Activated T-helper 17 cell treated with anti-CD3 and anti-CD28 coated beads, Interleukin-2, amount 50 U/mL, for 72 hours (primary cell): ENCODE measurements at places on chromosomes 12 and 14. TPM values are rescaled to one million over a fixed set of nuclear protein-coding genes. Genes with fewer than 3 reads are reported as not detected.

DNA sequence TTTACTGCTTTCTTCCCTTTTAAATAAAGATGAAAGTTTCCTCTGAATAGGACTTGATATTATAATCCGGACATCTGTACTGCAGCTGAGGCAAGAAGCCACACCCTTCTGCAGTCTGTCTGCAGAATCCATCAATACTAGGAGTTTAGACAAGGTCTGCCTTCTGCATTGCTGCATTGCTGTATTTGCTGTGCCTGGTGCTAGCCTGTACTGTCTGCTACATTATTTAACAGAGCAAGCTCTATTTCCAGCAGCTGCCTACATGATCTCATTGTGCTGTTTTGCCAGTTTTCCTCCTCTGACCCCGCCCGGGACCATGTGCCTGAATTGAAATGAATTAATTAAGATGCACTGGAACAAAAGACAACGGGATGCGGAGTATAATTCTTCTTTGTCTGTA, 1.7 kb downstream of the TUBA1A start:
- ATAC-seq, result no peak

DNA sequence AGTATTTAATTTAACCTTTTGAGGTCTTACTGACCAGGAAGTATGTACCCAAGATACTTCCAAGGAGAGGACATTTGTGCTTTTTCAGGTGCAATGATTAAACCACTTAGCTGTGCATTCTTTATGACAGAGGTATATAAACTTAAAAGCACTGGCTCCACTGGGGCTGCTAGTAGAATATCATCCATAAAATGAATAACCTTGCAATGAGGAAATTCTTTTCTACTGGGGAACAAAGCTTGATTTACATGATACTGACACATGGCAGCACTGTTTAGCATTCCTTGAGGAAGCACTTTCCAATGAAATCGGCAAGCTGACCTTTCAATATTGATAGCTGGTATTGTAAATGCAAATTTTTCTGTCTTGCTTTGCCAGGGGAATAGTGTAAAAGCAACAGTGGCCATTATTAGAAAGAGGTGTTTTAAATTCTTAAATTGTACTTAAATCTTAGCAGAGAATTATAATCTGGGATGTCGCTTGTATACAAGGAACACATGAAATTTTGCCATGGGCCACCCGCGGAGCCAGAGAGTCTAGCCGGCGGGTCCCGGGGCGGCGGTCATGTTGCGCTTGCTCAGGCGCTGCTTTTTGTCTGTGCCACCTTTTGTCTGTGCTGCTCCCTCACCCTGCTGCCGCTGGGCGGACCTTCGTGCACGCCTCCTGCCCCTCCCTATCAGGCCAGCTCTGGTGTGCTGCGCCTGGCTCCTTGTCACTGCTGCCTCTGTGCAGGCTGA, 20.9 kb upstream of the BLTP3B start:
- ATAC-seq, result peak; percentile 99

TMPRSS12 gene
- total RNA-seq, result not detected

DNA sequence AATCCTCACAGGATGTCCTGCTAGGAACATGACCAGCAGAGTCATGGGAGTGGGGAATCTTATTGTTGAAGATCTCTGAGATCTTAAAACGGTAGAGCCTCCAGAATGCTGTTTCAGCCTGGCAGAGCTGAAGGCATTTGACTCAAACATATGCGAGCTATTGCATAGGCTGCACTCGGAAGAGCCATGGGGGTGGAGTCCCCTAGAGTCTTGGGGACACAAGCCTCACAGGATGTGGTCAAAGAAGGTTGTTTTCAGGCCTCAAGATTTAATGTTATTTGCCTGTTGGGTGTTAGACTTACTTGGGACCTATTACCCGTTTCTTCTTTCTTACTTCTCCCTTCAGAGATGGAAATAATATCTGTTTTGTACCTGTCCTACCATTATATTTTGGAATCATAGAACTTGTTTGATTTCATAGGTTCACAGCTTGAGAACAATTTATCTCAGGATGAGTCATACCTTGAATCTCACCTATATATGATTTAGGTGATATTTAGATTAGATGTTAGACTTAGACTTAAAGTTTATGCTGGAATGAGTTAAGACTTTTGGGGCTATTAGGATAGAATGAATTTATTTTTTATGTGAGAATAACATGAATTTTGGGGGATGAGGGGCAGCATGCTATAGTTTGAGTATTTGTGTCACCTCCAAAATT, 172.2 kb upstream of the ATP2B1 start:
- ATAC-seq, result peak; percentile 93

- ATAC-seq, result peak; percentile 62
These were observed 40.2 kb upstream of the APPL2 start for GRCh38 chr12:105275997-105276733.

CDCA3 gene
- 86.9 TPM for total RNA-seq

- no peak for ATAC-seq
These were observed 190.9 kb upstream of the RASSF8 start for GRCh38 chr12:25767606-25768005.

GRCh38 chr14:72715850-72716228, 178.1 kb downstream of the DPF3 start:
- no peak for ATAC-seq

NEUROD4 gene
- total RNA-seq, result not detected

GRCh38 chr12:8996682-8997405, 7.5 kb downstream of the KLRG1 start:
- peak; percentile 97 for ATAC-seq

- no peak for ATAC-seq
These were observed 8.7 kb downstream of the MTERF2 start for GRCh38 chr12:106978035-106978800.

KCNH5 gene
- total RNA-seq, result not detected

- no peak for ATAC-seq
These were observed 1275.7 kb upstream of the FLRT2 start for GRCh38 chr14:84254290-84254689.

DNA sequence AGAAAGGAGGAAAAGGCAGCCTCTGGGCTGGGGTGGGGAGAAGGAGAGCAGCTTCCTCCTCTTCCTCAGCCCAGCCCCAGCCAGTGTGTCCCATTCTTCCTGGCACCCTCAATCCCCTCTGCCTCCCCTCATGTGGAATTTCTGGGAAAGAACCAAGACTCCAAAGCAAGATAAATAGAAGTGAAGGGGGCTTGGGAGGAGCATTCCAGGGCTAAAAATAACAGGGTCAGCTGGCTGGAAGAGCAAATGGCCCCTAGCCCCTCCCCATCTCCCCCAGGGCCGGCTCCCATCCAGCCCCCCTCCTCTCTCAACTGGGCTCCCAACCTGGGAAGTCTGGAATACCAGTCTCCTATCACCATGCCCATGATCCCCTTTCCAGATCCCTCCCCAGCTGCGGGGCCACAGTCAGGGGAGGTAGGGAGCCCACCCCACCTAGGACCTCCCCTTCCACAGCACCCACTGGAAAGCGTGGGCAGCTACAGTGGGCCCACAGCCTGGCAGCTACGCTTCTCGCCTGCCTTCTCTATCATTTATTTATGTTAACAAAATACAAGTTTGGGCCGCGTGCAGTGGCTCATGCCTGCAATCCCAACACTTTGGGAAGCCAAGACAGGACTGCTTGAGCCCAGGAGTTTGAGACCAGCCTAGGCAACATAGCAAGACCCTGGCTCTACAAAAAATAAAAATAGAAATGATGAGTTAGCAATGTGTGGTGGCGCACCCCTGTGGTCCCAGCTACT, 88.3 kb downstream of the IRF2BPL start:
- no peak for ATAC-seq

GRCh38 chr12:117854339-117855012, 114.3 kb downstream of the KSR2 start:
- peak; percentile 64 for ATAC-seq

GRCh38 chr14:52553002-52553670, 500 bp downstream of the GPR137C start:
- peak; percentile 25 for ATAC-seq

GRCh38 chr14:50027816-50028215, 88.6 kb downstream of the VCPKMT start:
- ATAC-seq, result no peak

- ATAC-seq, result no peak
These were observed 308.8 kb upstream of the SYT1 start for GRCh38 chr12:78555802-78556201.

DNA sequence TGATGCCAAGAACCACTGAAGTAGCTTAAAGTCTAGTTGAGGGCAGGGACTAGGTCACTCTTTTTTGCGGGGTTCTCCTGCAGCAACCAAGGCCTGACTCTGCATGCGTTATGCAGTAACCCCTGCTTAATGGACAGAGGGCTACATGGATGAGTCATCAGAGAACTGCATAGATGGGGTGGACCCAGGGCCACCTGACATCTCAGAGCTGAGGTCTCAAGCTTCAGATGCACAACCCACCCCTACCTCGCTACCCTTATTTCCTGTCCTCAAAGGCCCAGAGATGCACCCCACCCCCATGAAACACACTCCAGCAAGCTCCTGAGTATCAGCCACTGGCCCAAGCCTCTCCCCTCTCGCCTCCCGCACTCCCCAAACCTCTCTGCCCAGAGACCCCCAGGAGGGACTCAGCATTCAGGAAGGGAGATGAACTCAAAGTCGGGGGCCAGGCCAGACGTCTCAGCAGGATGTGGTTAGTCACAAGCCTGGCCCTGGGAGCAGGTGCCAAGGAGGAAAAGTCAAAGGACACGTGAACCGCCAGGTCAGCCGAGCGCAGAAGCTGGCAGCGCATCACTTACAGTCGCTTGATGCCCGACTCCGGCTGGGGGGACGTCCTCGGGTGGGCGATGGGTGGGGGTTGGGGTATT, 25.8 kb downstream of the SNRNP35 start:
- peak; percentile 24 for ATAC-seq
